ENCODE measurements at places on chromosomes 3 and 15. TPM values are rescaled to one million over a fixed set of nuclear protein-coding genes. Genes with fewer than 3 reads are reported as not detected.

PLS1 gene
- total RNA-seq, result 18.2 TPM

FETUB gene
- total RNA-seq, result 2.8 TPM

SLC51B gene
- not detected for total RNA-seq

SPRED1 gene
- total RNA-seq, result 9.6 TPM

THSD4 gene
- total RNA-seq, result 12.4 TPM

ZNF621 gene
- 5.9 TPM for total RNA-seq

ARHGEF26 gene
- 2.6 TPM for total RNA-seq

Data from airway epithelial cell (primary cell).